Activated CD4-positive, alpha-beta memory T cell treated with anti-CD3 and anti-CD28 coated beads for 36 hours (primary cell): ENCODE measurements at places on chromosomes 12 and 14.

DNA sequence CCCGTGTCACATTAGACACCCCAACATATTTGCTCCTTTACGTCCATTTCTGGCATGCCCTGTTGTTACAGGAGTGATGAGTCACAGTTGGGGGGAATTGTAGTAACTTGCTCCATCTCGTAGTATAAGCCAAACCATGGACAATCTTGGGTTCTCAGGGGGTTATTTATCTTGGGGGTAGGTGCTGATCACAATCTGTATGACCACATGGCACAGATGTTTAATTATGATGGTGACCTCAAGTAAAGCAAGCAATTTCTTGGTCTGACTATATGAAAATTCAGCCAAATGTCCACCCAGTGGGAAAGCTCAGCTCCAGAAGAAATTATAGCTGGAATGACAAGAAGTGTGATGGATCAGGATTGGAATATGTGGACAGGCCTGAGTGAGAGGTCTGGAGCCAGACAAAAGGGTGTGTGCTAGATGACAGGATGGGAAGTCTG, 32.1 kb upstream of the STON2 start:
- DNase-seq = no peak

- DNase-seq = no peak
These were observed 976 bp downstream of the PEX5 start for GRCh38 chr12:7190268-7191055.

- DNase-seq = no peak
These were observed 22.9 kb upstream of the KRT83 start for GRCh38 chr12:52344111-52344510.

- DNase-seq = no peak
These were observed 210.4 kb upstream of the KRR1 start for GRCh38 chr12:75721796-75722195.

GRCh38 chr14:77043177-77043983, 14.9 kb upstream of the IRF2BPL start:
- DNase-seq = peak; percentile 80

DNA sequence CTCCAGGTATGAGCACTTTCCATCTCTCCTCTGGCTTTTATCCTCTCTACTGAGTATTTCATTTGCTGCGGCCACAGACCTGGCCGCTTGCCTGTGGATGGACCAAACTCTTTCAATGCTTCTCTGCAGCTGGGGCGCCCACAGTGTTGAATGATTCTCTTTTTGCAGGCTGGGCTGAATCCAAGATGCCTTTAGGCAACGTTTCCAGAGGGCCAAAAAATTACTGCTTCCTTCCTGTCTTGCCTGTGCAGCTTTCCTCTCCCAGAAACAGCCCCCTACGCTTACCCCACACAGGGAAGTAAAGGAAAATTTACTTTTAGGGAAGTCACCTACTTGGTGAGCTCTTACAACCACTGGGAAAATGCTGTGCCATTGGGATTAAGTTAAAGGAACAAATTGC, 55.6 kb upstream of the JDP2 start:
- DNase-seq = no peak

DNA sequence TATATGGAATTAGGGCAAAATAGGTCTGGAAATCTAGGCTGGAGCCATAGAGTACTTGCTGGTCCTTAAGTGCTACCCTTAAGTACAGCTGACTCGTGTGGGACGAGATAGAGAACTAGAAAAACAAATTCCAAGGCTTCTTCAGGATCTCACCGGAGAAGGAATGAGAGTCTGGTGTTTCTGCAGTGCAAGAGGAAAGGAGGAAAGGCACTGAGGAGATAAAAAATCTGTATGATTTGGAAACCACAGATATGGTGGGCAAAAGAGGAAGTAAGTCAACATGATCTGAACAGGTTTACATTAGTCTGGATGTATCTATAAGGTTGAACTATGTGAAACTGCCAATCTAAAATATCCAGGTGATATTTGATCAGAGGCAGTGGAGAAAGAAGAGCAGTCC, 134.4 kb upstream of the SOX5 start:
- DNase-seq = no peak

GRCh38 chr12:116172224-116172849, 105.2 kb downstream of the MED13L start:
- DNase-seq = peak; percentile 71

DNA sequence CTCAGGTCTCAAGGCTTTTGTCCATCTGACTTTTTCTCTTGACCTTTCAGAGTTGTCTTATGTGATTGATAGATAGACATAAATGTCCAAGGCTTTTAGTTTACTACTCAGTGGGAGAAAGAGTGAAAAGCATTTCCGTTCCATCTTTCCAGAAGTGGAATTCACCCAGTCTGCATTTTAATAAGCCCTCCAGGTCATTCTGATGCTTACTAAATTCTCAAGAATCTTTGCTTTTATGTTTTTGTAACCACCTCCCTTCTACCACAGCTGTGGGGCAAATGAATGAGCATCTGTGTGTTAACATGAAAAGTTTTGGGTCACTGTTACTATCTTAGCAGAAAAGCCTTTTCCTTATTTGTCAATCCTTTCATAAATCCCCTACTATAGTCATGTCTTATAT, 251.4 kb downstream of the LRIG3 start:
- no peak for DNase-seq

DNA sequence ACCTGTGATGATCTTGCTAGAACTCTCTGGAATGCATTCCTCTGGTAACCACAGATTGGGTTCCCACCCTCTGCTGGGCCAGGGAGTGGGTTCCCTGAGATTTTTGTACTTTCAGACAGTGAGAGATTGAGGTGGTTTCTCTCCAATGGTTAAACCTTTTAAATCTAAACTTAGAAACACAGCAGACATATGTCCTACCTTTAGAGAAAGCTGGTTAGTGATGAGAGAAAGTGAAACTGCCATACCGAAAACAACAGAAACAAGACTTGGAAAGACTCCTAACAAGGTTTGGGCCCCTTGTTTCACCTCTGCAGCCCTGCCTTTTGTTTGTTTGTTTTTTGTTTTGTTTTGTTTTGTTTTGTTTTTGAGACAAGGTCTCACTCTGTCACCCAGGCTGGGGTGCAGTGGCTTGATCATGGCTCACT, 9.7 kb upstream of the SGPP1 start:
- DNase-seq = no peak

GRCh38 chr12:99029511-99030271, 384.6 kb downstream of the APAF1 start:
- no peak for DNase-seq

GRCh38 chr14:71070169-71070568, 162.9 kb downstream of the PCNX1 start:
- DNase-seq = no peak

- DNase-seq = no peak
These were observed 10.0 kb upstream of the AMHR2 start for GRCh38 chr12:53413485-53414204.

DNA sequence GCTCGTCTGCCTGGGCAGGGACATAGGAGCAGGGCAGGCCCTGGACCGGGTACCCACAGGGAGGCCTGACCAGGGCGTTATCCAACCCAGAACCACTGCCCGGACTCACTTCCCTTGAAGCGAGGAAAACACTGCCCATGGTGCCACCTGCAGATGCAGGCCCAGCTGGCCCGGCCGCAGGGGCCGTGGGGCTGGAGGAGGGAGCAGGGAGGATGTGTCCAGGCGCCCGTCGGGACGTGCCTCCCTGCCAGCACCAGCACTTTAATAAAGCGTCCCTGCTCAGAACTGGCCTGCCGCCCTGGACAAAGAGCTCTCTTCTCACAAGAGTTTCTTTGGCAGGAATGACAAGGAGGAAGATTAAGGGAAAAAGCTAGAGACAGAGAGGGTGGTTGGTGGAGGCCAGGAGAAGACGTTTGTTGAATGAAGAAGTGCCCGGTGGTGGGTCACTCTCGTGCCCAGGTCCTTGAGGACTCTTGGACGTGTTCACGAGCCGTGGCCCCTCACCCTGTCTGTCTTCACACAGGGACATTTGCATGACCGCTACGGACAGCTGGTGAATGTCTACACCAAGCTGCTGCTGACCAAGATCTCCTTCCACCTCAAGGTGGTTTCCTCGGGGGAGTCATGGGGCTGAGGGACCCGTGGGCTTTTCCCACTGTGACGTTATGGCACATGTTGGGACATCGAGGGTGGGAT, 14.2 kb downstream of the HIP1R start:
- DNase-seq = no peak

- no peak for DNase-seq
These were observed 320.4 kb upstream of the PDE3A start for GRCh38 chr12:20047901-20048300.

DNA sequence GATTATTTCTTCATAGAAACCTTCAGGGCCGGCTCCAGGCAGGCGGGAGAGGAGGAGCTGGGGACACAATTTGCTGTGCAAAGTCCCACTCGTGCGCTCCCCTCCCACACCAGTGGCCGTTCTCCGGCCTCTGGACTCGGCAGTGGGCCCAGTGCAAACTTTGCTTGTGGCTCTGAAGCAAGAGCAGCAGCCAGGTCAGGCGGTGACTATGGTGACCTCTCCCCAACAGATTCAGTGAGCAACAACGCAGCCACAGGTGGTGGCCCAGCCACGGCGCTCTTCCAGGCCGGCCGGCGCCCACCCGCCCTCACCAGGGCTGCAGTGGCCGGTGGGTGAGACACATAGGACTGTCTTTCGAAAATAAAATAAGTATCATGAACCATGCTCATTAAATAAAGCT, 29.5 kb downstream of the VPS37B start:
- DNase-seq = no peak

- DNase-seq = no peak
These were observed 3.5 kb upstream of the ACACB start for GRCh38 chr12:109112720-109113465.

DNA sequence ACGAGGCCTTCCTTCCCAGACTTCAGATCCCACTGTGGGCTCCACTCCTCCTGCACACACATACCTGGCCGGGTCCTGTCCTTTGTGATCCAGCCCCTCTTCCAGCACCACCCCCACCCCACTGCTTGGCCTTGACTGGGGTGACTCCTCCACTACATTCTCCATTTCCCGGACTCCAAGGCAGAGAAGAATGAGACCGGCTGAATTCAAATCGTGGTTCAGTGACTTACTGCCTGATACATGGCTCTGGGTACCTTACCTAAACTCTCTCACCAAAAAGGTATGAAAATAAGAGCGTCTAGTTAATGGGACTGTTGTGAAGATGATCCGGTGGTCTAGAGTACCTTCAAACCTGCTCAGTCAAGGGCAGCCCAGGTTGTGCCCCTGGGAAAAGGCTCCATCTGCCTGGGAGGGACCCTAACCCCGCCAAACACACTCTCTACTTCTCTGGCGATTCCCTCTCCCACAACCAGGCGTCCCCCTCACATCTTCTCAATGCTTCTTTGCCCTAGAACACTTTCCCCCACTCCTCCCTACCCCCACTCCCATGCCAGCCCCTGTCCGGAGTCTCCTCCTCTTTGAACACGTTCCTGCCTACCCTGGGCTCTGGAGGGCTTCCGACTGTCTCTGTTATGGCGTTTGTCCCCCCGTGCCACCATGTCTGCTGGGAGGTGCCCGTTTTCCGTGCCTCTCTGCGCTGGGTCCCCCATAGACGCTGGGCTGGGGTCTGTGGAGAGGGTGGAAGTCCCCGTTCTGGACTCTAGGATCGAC, 1.5 kb upstream of the ZBTB42 start:
- peak; percentile 18 for DNase-seq

- no peak for DNase-seq
These were observed 37.5 kb downstream of the LRIG3 start for GRCh38 chr12:58882826-58883225.

DNA sequence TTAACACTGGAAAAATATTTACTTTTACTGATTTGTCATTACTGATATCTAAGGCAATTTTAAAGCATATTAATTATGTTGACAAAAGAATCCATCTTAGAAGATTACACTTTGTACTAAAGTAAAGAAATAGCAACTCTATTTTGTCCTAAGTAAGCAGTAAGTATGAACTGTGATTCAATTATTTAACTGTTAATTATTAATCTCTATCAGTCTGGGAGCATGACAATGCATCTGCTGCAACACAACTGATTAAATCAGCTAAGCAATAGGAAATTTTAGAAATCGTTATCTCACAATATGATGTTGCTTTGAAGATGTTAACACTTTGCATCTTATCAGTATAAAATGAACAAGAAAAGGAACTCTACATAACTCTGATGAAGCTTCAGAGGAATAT, 172.3 kb downstream of the DPY19L2 start:
- no peak for DNase-seq

DNA sequence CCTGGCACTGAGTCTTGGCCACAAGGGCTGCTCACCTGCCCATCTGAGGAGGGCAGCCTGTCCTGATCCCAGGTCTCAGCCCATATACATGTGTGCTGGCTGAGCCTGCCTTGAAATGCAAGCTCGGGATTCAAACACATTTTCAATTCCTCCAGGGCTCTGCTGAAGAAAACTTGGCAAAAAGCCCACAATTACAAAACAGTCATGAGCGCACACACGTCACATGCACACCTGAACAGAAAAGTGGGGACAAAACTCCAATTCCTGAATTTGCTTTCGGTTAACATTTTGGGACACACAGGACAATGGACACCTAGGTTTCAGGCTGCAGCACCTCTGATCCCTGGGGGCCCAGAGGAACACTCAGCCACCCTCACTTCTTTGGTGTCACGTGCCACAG, 113.9 kb downstream of the RBM19 start:
- DNase-seq = no peak

DNA sequence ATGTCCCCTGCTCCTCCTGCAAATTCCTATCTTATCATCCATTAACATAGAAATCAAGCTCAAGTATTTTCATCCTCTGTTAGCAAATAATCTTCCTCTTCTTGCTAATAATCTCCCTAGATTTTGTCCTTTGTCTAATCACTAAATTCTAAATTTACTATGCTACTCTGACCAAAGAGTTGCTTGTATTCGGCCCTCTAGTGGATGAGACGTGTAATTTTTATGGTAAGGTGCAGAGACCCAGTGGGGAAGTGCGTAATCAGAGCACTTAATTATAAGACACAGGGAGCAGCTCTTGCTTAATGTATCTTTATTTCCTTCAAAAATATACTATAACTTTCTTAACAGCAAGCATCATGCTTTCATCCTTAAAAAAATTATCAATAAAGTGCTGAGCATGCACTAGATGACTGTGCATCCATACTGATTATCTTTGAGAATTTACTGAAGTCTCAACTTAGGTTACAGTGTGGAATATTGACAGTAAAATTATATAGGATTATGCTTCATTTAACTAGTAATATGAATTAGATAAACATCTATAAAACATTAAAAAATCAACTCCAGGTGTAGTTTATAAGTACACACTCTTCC, 212.6 kb downstream of the SLC16A7 start:
- DNase-seq = no peak

DNA sequence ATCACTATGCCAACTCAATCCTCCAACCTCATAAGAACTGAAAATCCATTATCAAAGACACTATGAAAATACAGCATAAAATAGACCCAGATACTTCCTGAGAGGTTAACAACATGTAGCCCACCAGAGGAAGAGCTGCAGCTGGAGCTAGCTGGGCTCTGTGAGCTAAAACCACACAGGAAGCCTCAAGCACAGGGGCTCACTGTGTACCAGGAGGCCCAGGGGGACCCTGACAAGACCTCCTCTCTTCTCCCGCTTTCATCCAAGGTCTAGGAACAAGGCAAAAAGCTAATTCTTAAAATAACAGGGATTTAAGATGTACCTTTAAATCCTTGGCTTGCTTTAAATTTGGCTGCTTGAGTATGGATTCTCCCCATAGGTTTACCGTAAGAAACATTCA, 53.6 kb downstream of the EIF2S3B start:
- DNase-seq = no peak
